Mononuclear cell (primary cell): ENCODE measurements at places on chromosomes 2 and 18. TPM values are rescaled to one million over a fixed set of nuclear protein-coding genes. Genes with fewer than 3 reads are reported as not detected.

Gene LCT
- total RNA-seq: 0.10 TPM

Gene IL36B
- not detected for total RNA-seq

Gene C2orf72
- not detected for total RNA-seq

Gene SLC14A1
- total RNA-seq: 2.5 TPM

Gene CGREF1
- 0.10 TPM for total RNA-seq

Gene SH3RF3
- 2.2 TPM for total RNA-seq

Gene SMARCAL1
- total RNA-seq: 2.6 TPM
